Suprapubic skin (tissue), 4 donors: ENCODE measurements at places on chromosomes 4 and X.

DNA sequence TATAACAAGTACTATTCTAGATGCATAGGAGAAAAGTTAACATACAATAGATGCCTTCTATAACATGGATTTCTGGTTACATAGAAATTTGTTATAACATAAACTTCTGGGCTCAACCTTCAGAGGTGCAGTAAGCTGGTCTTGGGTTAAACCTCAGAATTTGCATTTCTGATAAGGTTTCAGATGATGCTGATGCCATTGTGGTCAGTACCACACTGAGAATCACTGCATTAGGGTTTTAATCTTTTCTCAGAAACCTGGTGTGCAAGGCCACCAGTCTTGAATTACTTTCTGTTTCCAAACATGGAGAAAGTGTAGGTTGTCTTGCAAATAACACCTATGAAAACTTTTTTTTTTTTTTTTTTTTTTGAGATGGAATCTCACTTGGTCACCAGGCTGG is 146.2 kb downstream of the SPOCK3 start:
- no peak for DNase-seq

DNA sequence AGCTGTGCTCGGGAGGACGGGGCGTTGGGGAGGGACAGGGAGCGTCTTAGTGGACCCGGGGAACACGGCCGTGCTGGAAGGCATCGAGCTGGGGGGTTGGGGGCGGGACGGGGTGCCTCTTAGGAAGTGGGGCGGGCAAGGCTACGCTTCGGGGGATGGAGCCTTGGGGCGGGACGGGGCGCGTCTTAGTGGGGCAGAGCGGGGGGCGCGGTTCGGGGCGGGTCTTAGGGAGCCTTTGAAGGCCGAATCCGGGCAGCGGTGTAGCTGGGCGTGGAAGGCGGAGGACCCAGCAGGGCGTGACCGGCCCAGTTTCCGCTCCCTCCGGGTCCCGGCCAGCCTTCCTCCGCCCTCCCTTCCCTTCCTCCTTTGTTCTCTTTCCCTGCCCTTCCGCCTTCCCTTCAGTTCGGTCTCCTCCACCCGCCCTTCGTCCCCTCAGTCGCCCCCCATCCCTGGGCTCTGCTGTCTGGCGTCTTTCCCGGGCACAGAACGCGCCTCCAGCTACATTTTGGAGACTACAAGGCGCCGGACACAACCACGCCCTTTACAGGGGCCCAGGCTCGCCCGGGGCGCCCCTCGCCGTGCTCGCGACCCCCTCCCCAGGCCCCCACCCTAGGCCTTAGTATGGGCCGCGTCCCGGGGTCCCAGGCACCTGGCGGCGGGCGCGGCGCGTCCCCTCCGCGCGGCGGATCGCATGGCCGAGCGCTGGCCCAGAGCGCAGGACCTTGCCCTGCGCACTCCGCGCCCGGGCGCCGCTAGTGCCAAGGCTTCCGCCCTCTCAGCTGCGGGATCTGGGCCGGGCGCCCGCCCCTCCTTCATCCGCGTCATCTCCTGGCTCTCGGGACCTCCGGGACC is at the start of gene ARSD:
TSS of gene ARSD (minus strand) at position 757 of the 852 bp plus-strand sequence. CDS start at position 693, 64 bp downstream.
- DNase-seq, result peak; percentile 92

GRCh38 chrX:20354505-20354904 is 87.8 kb upstream of the RPS6KA3 start:
- DNase-seq, result no peak

DNA sequence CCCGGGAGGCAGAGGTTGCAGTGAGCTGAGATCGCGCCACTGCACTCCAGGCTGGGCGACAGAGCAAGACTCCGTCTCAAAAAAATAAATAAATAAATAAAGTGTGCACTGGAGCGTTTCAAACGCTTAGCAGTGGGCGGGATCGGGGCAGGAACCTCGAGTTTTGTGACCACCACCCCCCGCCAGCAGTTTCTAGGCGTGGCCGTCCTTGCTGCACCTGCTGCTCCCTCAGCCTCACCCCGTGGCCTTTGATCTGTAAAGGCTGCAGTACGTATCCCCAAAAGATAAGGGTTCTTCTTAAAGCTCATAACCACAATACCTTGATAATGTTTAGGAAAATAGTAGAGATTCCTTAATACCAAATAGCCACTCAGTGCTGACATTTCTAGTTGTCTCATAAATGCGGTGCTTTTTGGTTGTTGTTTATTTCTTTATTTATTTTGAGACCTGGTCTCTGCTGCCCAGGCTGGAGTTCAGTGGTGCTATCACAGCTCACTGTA is 33.2 kb downstream of the PCGF3 start:
- no peak for DNase-seq

- no peak for DNase-seq
Measured at GRCh38 chr4:185998791-185999190, 70.2 kb upstream of the TLR3 start.

DNA sequence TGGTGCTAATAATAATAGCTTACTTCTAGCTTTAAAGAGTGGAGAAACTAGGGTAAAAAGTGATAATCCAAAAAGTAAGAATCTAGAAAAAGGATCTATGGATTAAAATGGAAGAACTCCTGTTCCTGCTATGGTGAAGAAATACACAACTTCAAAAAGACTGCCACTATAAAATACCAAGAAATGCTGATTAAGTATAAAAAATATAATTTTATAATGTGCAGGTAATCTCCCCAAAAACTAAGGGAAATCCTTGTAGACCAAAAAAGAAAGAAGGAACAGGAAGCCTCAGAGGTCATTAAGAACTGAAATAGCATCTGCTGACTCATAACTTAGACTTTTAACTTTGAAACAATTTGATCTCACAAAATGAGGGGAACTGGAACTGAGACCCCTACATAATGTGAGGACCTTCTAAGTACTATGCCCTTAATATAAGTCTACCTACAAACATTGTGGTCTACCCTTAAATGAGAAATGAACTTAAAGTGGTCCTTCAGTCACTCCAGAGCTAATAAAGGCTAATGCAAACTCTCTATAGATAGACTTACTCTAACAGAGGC is 50.6 kb upstream of the SRPX start:
- no peak for DNase-seq

GRCh38 chr4:121734571-121734970 is 30.4 kb downstream of the SMIM43 start:
- DNase-seq, result no peak

DNA sequence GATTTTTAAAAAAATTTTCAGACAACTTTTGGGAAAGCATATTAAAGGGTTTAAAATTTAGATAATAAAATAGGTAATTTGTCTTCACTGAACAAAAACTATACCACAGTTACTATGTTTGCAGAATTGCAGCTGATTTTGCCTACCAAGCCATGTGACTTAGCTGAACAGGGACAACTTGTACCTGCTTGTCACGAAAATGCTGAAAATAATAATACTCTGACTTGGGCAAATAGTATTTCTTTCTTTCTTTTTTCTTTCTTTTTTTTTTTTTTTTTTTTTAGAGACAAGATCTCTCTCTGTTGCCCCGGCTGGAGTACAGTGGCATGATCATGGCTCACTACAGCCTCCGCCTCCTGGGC is 225.2 kb upstream of the PPP1R2C start:
- no peak for DNase-seq

DNA sequence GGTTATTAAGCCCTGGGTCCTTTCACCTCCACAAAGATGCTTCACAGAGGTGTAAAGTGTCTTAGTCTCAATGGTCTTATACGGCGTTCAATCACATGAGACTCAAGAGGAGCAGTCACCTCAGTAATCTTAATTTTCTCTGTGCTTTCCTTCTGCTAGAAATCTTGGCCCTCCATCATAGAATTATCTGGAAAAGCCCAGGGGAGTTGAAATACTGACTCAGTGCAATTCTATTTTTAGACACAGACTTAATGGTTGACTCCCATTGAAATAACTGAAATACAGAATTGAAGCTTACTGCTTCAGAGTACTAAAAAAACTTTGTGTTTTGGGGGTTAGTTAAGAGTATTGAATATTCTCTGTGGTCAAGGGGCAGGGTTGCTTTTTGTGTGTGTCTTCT is 94.5 kb upstream of the IL15 start:
- no peak for DNase-seq

- DNase-seq, result no peak
Measured at GRCh38 chr4:18250564-18250963, 229.0 kb upstream of the LCORL start.

DNA sequence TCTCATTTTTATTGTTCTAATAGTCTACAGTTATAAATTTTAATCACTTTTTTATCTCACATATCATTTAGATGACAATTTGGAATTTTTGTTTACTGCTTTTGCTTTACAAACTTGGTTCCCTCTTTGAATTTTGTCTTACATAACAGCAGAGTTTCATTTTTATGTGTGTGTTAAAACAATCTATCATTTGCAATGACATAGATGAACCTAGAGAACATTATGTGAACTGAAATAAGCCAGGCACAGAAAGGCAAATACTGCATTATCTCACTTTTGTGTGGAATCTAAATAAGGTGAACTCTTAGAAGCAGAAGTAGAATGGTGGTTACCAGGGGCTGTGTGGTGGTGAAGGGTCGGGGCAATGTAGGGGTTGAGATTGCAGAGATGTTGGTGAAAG is 170.7 kb downstream of the GASK1B start:
- DNase-seq, result no peak

DNA sequence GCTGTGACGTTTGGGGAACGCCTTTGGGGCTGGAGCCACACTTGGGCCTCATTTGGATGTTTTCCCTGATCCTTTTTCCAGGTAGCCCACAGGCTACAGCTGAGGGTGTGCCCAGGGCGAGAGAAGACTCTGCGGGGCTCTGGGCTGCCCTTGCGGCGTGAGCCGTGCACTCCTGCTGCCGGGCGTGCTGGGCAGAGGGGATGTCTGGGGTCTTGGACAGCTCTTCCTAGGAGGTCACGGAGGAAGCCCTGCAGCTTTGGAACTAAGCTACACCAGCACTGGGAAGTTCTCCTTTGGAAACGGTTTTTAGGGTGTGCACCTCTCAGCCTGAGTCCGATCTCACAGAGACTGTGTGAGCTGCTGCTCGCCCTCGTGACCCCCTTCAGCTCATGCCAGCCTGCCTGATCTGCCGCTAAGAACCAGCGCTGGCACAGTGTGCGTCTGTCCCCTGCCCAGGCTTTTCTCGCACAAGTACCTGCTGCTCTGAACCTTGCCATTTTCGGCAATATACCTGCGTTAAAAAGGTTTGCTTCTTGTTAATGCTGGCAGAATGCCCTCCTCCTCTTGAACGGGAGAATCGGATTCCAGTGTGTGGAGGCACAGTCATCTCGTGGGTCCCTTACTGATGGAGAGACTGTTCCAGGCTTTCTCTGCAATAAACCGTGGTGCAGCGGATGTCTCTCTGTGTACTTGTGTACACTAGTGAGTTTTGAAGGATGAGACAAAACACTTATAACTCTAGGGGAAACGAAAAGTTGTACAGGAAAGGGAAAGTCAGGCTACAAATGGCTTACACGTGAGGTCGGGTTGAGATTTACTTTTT is 14.3 kb downstream of the MSANTD1 start:
- peak; percentile 55 for DNase-seq

GRCh38 chrX:125444659-125445058 is 125.0 kb downstream of the TEX13C start:
- DNase-seq, result no peak

GRCh38 chrX:69100478-69100877 is 64.8 kb downstream of the PJA1 start:
- no peak for DNase-seq

- no peak for DNase-seq
Measured at GRCh38 chr4:66691101-66691500, 854.2 kb downstream of the CENPC start.

DNA sequence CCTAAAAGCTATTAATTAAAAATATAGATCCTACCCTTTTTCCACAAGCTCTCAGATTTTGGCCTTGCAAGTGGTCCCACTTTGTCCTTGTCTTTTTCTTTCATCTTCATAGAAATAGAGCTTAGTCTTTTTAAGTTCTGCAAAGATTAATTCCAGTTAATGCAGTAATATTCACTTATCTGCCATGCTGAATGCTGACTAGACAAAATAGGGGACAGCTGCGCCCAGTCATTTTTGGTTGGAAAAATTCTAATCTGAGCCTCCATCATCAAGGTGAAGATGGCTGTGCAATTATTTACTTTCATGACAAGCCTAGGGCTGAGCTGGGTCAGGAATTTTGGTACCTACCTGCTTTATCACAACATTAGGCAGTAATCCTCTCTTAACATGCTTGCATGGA is 241.3 kb upstream of the CXorf66 start:
- no peak for DNase-seq

DNA sequence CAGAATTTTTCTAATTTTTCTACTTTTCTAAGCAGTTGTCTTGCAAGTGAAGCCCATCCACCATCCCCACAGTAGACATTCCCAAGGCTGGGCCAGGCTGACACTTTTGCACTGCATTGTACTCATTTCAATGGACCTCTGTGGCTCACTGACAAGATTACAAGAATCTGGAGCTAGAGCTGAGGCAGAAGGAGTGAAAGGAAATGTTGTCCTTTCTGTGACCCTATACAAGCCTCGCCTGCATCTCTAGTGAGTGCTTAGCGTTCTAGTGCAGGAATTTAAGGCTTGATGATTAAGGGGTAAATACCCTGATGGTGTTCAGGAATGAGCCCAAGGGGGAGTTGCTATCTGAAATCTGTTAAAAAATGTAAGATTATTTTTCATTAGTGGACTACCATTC is 6.3 kb downstream of the MAGED1 start:
- no peak for DNase-seq

- DNase-seq, result no peak
Measured at GRCh38 chr4:88729146-88729760, 31.6 kb upstream of the NAP1L5 start.

DNA sequence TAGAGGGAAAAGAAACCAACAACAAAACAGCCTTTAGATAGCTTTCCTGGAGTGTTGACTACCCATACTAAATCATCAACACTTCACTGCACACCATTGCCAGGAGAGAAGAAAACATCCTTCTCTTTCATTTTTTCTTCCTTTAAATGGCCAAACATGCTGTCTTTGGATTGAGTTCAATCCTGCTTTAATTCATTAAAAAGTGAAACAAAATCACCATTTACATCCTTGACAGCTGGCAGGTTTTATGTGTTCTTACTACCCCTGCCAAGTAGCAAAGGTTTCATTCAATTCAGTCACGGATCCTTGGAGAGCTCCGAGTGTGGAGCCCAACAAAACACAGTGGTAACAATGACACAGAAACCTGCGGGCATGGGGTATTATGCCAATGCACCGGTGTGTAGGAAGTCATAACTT is 568.3 kb downstream of the ANKRD50 start:
- DNase-seq, result no peak

GRCh38 chr4:26281881-26282280 is 38.9 kb upstream of the RBPJ start:
- no peak for DNase-seq

- DNase-seq, result peak; percentile 83
Measured at GRCh38 chr4:80097400-80098177, 24.6 kb upstream of the ANTXR2 start.

DNA sequence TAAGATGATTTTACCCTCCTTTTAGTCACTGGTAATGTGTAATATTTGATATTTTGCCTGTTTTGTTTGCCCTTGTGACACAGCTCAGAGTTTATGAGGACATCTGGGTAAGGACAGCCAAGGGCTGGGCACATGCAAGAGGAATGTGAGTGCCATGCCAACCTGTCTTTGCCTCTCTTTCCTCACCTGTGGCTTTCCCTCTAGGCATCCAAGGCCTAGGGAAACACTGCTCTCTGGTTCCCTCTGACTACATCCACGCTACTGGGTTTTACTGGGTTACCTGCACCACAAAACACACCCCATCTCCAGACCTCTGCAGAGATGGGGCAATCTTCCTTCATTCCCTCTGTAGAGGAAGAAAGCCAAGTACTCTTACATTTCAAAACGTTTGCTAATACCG is 7.7 kb downstream of the HPGDS start:
- DNase-seq, result no peak

GRCh38 chr4:74097631-74098426 is 1.2 kb downstream of the CXCL2 start:
- DNase-seq, result no peak
